LHCN-M2 (cell line): ENCODE measurements at places on chromosomes 6 and 20.

- DNase-seq: no peak
These were observed 91.9 kb downstream of the PHIP start for GRCh38 chr6:78986161-78986560.

DNA sequence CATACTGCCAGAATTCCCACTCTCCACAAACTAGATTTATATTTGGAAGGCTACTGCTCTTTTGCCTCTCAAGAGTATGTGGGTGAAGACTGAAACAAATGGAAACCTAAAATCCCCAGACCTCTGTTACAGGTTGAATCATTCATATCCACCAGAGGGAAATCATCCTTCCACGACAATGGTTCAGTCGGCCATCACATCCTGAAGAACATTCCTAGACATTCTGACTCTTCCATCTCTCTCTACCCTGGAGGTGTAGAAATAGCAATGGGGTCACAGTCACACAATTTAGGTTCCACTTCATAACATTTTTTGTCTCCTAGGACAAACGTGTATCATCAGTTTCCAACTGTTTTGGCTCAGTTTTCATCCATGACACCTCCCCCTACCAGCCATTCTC, 8.6 kb downstream of the GPX5 start:
- no peak for DNase-seq

GRCh38 chr6:87668013-87668412, 34.0 kb downstream of the AKIRIN2 start:
- no peak for DNase-seq

- DNase-seq: no peak
These were observed 36.3 kb upstream of the CST5 start for GRCh38 chr20:23915844-23916243.

GRCh38 chr20:14902432-14903089, 565.1 kb upstream of the FLRT3 start:
- DNase-seq: no peak

DNA sequence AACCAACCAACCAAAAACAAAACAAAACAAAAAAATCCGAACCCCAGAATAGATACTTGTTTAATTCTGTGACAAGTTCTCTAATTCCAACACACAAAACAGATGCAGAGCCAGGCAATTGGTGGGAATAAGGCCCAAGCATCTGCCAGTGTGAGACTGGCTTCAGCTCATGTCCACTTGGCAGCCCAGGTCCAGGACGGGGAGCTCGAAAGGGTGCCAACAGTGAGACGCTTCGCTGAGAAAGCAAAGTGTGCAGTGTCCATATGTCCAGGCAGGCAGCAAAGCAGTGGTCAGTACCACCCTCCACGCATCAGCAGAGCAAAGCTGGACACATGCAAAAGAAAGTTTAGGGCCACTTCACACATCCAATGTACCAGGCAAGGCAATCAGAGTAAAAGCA, 102.9 kb downstream of the RALGAPA2 start:
- DNase-seq: no peak

DNA sequence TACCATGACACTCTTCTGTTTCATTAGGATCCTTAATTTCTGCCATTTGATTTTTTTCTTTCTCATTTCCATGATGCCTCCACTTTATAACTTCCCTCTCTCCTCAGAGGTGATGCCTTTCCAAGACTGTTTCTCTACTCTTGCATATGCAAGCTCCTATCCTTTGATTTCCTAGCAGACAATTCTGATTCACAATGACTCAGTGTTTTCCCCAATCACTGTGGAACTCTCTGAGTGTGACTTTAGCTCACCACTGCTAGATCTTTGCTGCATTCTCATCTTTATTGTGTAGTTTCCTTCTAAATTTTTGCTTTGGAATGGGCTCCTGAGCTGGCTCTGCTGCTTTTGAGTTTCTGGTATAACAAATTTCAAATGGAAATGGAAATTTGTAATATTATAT, 184.9 kb downstream of the TINAG start:
- DNase-seq: peak; percentile 81

DNA sequence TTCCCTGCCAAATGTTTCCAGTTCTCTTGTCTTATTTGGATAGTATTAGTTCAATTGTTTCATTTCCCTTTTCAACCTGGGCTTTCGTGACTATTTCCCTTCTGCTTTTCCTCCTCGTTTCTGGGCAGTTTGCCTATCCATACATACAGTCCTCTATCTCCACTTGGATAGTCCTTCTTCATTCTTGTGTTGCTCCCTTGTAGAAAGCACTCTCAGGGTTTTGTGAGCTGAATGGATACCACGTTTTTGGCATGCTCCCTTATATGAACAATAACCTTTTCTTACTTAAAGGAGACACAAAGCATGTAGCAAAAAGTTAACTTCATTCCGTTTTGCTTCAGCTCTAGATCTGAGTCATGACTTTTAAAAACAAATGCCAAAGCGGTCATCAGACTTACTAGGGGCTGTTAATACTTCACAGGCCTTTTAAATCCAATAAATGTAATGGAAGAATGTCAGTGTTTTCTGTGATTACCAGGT, 16.6 kb downstream of the CRYBG1 start:
- DNase-seq: peak; percentile 6
